HCT116 (cell line): ENCODE measurements at places on chromosomes 7 and 10. TPM values are rescaled to one million over a fixed set of nuclear protein-coding genes. Genes with fewer than 3 reads are reported as not detected.
A peak's percentile ranks its signal among the peaks of the same experiment; 100 is the strongest.

DNA sequence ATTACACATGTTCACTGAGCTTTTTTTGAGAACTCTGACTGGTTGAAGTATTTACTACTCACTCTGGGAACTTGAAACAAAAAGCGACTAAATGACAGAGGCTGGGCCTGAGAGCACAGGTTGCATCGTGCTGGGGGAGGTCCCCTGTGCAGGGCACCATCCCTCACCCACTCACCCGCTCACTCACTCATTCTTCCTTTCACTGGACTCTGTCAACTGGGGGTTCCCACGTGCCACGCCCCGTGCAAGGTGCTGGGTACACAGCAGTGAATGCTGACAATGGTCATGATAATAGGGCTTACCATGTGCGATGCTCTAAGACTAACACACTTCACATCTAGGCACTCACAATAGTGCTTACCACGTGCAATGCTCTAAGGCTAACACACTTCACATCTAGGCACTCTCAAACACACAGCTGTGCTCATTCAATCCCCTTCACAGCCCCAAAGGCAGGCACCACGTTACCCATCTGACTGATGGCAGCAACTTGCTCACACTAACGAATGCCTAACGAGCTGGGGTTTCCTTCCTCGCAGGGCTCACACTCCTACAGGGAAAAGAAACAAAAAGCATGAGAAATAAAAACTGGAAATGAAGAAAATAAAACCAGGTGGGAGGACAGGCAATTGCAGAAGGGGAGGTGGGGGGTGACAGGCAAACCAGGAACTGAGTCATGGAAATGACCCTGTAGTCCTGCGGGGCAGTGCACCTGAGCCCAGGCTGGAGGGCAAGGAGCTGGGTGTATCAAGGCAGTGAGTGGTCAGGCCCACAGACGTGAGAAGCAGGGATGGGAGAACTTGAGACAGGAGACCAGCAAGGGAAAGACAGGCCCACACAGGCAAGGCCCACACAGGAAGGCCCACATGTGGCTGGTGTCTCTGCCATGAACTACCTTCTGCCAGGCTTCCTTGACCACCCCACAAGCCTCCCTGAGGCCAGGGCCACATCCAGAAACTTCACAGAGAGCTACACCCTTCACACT is 147.0 kb upstream of the FAM20C start:
- no peak for DNase-seq
- peaks cover 27% of the 10 kb centered on the region; the same call in 1 of the 2 replicates for H3K27me3 ChIP-seq
- H3K4me1 ChIP-seq: no peaks in the 10 kb centered on the region
- H3K4me3 ChIP-seq: no peak overlapping the region
- H3K27ac ChIP-seq: no peak overlapping the region

DNA sequence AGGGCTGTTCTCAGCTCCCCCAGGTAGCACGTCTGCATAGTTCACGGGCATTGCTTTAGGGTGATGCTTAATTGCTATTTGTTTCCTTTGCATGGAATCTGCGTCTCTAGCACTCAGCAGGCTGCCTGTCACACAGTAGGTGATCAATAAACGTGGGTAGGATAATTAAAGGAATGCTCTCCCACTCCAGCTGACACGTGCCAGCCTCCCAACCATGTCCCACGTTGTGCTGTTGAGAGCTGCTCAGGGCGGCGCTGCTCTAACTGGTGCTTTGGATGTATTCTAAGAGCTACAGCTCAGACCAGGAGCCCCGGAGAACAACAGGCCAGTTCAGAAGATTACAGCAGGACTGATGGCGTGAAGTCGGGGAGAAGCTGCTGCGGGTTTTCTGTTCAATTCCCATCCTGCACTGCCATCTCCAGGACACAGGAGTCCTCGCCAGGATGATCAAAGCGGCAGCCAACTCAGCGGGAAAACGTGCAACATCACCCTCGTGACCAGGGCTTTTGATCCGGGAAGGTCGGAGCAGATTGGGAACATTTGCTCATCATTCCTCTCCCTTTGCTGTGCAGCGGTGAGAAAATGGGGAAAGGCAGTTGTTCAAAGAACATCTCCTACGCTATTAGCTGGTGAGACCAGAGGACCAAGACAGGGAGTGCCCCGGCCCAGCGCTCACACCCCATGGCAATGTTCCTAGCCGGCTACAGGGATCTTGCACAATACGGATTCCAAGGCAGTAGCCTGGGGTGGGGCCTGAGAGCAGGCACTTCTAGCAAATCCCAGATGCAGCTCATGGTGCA is 50.5 kb upstream of the FOXK1 start:
- DNase-seq: peak; percentile 85
- no peaks in the 10 kb centered on the region for H3K36me3 ChIP-seq
- no peaks in the 10 kb centered on the region for H3K27me3 ChIP-seq
- peaks cover 41% of the 10 kb centered on the region for H3K4me1 ChIP-seq
- peak overlapping the region; percentile 30 for H3K4me3 ChIP-seq

DNA sequence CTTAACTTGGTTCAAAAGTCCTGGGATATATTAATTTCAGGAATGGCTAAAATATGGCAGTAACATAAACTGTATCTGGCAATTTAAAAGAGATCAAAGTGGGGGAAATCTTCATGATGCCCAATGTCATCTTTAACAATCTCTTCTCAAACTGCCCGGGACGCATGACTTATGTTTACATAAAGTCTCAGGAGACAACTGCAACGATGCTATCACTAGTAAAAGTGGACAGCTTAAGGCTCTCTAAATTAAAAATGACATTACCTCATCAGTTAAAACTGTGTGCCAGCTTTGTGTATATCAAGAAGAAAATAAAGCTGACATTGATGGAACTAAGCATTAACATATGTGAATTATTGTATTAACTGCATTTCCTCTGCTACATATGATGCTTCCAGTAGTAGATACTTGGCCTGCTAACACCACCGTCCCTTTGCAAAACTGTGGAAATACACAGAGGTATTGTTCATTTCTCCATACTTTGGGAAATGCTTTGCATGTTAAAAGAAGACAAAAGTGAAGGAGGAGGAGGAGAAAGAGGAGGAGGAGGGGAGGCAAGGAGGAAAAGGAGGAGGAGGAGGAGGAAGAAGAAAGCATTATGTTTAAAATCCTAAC is 62.4 kb downstream of the NRP1 start:
- no peak for DNase-seq
- H3K4me3 ChIP-seq: no peak overlapping the region
- H3K27ac ChIP-seq: no peak overlapping the region
- H3K36me3 ChIP-seq: no peaks in the 10 kb centered on the region

GRCh38 chr10:123831259-123831658 is 60.3 kb downstream of the CPXM2 start:
- no peak for DNase-seq
- no peaks in the 10 kb centered on the region for H3K36me3 ChIP-seq
- no peak overlapping the region for H3K27ac ChIP-seq
- H3K4me1 ChIP-seq: no peaks in the 10 kb centered on the region
- no peak overlapping the region for H3K4me3 ChIP-seq

DNA sequence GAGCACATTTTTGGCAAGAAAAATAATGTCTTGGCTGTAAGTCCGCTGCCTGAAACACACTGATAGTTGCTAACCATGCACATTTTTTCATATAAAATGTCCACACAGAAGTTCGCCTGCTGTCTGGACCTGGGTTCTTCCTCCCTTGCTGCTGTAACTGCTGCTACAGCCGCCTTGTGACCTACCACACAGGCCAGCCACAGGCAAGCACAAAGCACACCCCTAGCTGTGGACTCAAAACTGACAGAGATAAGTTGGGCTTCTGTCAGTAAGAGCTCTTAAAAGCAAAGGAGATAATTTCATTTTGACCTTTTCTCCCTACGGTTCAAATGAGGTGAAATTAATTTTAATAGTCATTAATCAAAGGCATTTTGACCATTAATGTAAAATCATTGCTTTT is 354.7 kb downstream of the OTUD1 start:
- H3K4me3 ChIP-seq: no peak overlapping the region
- no peaks in the 10 kb centered on the region for H3K4me1 ChIP-seq
- no peak overlapping the region for H3K27ac ChIP-seq
- no peaks in the 10 kb centered on the region for H3K27me3 ChIP-seq

GRCh38 chr10:89516149-89516832 is 19.1 kb downstream of the SLC16A12 start:
- H3K4me3 ChIP-seq: no peak overlapping the region
- no peak overlapping the region for H3K27ac ChIP-seq
- no peaks in the 10 kb centered on the region for H3K36me3 ChIP-seq
- no peaks in the 10 kb centered on the region for H3K4me1 ChIP-seq

ZMYND11 gene
- 28.3 TPM for total RNA-seq

H2BK1 gene
- 0.69 TPM for total RNA-seq

SORCS3 gene
- not detected for total RNA-seq

VAX1 gene
- total RNA-seq: not detected

OPN1SW gene
- not detected for total RNA-seq

STAMBPL1 gene
- 11.0 TPM for total RNA-seq

CALY gene
- 0.47 TPM for total RNA-seq
